ENCODE measurements at places on chromosomes 4 and X.
A peak's percentile ranks its signal among the peaks of the same experiment; 100 is the strongest.

- DNase-seq, result no peak
Observed at GRCh38 chr4:102483120-102483519, 18.0 kb upstream of the NFKB1 start.

GRCh38 chr4:27484216-27484615 is 623.6 kb downstream of the STIM2 start:
- DNase-seq, result no peak

GRCh38 chrX:9055354-9055753 is 21.4 kb upstream of the FAM9B start:
- no peak for DNase-seq

DNA sequence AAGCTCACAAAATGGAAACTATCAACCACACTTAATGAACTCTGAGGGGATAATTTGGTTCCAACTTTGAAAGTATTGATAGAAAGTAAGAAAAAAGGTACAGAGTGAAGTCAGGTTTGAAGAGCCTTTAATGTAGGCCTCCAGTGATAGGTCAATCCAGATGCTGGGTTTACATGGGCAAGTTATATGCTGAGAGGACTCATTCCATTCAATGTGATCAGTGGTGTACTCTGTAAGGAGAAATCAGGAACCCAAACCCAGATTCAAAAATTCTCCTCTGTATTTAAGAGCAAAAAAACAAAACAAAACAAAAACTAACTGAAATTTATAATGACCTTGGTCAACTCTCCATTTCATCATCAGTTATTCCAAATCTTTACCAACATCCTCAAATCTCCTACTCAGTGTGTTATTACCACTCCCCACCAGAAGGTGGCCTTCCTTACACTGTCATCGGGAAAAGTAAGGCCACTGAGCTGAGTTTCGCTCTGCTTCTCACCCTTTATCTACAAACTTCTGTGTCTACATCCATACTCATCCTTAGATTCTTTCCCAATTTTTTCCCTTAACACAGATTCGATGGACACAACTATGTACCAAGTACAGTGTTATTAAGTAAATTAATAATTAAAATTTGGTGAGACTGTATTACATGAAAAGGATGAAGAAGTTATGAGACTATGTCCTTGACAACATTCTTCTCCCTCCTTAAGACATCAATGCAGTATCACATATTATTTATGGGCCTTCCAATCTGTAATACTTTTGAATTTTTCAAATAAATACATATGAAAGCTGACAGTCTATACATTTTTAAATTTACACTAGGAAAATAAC is 88.3 kb downstream of the ZAR1 start:
- DNase-seq, result peak; percentile 70

- DNase-seq, result no peak
Observed at GRCh38 chrX:10617999-10618351, 2.4 kb downstream of the MID1 start.

Measured in CD4-positive, alpha-beta T cell treated with Interleukin-17A for 1 hour (primary cell).